ENCODE measurements at places on chromosomes 5 and 9. TPM values are rescaled to one million over a fixed set of nuclear protein-coding genes. Genes with fewer than 3 reads are reported as not detected.

Gene FAM219A
- total RNA-seq = 10.9 TPM

Gene ADAMTS19
- total RNA-seq = 32.2 TPM

Gene ACTBL2
- total RNA-seq = 3.3 TPM

Gene BAAT
- total RNA-seq = not detected

Gene CCDC152
- 0.72 TPM for total RNA-seq

Gene GRK6
- 35.9 TPM for total RNA-seq

Gene CORO2A
- total RNA-seq = 0.44 TPM

Measured in placental pericyte (primary cell).